MM.1S (cell line): ENCODE measurements at places on chromosomes 2 and 18.

GRCh38 chr2:70714141-70714905 is 53.7 kb downstream of the ADD2 start:
- no peak for DNase-seq

- no peak for DNase-seq
Measured at GRCh38 chr18:46939998-46940571, 22.7 kb downstream of the KATNAL2 start.

DNA sequence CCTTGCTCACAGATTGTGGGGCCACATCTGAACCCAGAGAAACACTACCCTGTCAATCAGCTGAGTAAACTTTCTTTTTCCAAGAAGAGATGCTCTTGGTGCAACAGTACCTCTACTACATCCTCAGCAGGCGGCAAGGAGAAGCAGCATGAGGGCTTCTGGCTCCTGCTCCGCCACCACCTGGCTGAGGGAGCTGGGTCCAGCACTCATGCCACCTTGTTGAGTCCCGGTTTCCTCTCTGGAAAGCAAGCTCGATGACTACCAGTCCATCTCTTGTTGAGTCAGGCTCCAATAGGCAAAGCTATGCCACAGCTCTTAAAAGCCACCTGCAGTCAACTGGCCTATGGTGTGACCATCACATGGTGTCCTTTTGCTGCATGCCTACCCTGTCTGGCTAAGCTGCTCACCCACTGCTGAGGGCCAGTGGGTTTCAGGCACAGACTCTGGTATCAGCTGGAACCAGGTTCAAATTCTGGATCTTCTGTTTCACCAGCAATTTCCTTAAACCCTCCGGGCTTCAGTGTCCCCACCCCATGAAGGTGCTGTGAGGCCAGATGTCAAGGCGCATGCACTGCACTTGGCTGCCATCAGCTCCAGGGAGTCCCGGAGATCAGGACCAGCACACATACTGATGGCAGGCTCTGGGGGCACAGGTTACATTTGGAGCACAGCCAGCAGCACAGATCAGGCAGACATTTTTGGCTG is 42.5 kb upstream of the ACAA2 start:
- no peak for DNase-seq

GRCh38 chr2:64220265-64220664 is 76.0 kb upstream of the PELI1 start:
- DNase-seq: no peak

- DNase-seq: no peak
Measured at GRCh38 chr18:12891561-12891960, 7.5 kb upstream of the PTPN2 start.

DNA sequence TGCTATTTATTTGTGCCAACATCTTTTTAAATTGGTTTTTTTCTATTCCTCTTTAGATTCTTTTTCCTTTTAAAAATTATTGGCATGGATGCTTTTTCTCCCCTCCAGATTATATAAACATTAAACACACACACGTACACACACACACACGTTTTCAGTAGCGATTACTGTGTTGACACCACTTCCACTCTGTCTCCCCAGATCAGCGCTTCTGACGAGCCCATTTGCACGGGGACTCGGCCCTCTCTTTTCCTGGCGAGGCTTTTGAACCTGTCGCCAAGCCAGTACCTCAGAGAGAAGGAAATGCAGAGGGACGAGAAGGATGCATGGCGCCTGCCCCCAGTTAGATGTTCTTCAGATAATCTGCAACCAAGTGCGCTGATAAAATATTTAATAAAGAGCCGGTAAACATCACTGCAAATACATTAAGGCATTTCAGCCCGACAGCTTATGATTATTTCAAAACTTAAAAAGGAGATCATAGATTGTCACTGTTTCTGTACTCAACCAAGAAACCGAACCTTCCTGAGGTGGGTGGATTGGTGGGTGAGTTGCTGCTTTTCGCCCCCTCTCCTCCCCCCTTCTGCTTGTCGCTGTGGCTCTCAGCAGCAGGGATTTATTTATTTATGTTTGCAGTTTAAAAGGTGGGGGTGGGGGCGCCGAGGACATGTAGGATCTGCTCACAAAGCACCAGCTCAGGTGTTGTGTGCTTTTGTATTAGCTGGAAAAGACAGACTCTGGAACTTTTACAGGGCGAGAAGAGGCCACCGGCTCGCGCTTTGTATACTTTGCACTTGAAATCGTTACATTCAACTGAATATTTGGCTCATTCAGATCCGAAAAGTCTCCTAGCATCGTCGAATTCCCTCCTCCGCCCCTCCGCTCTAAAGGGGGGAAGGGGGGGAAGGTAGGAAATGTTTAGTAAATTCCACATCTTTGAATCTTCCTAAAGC is 787 bp upstream of the TBR1 start:
- DNase-seq: no peak

- DNase-seq: no peak
Measured at GRCh38 chr2:121194626-121195025, 90.4 kb downstream of the TFCP2L1 start.

DNA sequence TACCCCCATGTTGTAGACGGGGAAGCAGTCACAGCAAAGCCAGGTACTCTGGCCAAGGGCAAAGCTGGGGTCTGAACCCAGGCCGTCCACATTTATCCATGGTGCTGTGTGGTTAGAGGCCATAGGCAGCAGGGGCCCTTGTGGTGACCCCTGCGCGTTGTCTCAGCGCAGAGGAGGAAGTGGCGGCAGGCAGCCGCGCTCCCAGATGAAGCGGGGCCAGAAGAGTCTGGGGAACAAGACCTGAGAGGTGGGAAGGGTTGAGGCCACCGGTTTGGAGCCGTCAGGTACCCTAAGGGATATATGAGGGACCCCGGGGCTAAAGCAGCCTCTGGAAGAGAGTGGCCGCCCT is 770 bp downstream of the ZNF396 start:
- no peak for DNase-seq

DNA sequence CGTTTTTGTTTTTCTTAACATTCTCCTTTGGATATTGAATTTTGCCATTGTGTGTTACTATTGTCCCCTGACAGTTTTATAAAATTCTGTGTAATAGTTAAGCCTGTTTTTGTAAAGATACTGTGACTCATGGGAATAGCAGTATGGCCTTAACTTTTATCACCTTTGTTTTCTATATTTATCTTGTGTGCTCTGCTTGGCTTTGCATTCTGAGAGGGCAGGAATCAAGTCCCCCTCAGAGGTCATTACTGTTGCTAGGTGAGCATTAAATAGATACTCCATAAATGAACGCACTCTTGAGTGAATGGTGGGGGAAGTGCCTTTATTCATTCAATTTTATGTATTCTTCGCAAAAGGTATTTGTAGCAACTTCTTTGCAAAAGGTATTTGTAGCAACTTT is 160.0 kb downstream of the PHLPP1 start:
- DNase-seq: no peak

GRCh38 chr2:239908744-239909143 is 116.4 kb downstream of the NDUFA10 start:
- DNase-seq: no peak

DNA sequence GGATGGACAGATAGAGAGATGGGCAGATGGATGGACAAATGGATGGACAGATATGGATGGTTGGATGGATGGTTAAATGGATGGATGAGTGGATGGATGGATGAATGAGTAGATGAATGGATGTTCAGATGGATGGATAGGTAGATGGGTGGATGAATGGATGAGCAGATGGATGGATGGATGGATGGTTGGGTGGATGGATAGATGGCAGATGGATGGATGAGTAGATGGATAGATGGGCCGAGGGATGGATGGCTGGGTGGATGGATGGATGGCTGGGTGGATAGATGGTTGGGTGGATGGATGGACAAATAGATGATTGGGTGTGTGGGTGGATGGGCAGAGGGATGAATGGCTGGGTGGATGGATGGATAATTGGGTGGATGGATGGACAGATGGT is 98.9 kb upstream of the OTOS start:
- no peak for DNase-seq

DNA sequence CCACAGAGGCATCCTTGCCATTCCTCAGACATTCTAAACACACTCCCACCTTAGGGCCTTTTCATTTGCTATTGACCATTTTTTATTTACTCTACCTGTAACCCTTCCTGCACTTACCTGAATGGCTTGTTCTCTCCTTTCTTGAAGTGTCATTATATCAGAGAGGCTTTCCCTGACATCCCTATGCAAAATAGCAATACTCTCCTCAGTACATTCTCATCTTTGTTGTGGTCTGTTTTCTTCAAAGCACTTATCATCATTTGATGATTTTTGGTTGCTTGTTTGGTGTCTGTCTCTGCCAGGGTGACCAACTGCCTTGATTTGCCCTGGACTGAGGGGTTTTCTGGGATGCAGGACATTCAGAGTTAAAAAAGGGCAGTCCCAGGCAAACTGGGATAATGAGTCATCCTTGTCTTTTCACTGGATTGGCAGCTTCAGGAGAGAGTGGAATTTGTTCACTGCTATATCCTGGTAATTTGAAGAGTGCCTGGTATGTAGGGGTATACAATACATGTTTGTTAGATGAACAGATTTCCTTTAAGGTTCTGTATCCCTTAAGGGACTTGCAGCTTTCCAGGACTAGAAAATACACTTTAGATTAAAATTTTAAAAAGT is 102.4 kb downstream of the BABAM2 start:
- DNase-seq: no peak

DNA sequence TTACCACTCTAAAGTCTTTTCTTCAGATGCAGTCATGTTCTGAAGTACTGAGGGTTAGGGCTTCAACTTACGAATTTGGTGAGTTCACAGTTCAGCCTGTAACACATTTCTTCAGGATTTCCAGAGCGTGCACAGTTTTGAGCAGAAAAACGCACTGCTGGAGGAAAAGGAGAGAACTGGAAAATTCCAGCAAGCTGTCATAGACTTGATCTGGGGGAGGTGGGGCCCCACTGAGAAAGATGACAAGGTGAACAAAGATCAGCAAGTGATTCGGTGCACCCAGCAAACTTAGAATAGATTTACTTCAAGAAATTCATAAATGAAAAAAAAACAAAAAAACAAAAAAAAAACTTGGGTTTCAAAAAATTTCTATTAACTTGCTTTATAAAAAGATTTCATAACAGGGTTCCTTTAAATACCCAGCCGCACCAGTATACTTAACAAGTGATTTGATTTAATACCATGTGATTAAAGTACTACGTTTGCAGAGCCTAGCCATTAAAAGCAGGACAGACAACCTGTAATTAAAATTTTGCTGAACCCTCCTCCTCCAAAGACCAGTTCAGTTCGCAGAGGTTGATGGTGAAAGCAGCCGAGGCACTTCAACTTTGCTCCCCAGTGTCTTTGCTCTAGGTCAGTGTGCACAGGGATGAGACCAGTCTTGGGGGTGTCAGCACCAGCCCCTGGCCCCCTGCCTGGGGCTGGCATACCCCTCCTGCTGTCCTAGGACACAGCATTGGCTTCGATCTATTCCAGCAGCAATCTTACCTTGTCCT is 30.5 kb downstream of the CTIF start:
- no peak for DNase-seq

DNA sequence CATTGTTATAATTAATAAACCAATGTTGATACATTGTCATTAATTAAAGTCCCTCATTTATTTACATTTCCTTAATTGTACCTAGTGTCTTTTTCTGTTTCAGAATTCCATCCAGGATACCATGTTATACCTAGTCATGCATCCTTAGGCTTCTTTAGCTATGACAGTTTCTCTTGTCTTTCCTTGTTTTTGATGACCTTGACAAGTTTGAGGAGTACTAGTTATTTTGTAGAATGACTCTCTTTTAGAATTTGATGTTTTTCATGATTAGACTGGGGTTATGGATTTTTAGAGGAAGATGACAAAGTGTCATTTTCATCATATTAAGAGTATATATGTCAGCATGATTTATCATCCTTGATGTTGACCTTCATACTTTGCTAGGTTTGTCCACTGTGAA is 16.4 kb downstream of the GIGYF2 start:
- DNase-seq: no peak

GRCh38 chr18:26614374-26614773 is 66.0 kb upstream of the KCTD1 start:
- no peak for DNase-seq

- DNase-seq: no peak
Measured at GRCh38 chr2:62724106-62724505, 18.6 kb downstream of the EHBP1 start.

- peak; percentile 85 for DNase-seq
Measured at GRCh38 chr2:239234191-239235175, 166.3 kb downstream of the HDAC4 start.

GRCh38 chr2:238509903-238510302 is 83.2 kb downstream of the ASB1 start:
- no peak for DNase-seq

GRCh38 chr2:111698743-111699554 is 185.0 kb downstream of the ANAPC1 start:
- DNase-seq: peak; percentile 94

GRCh38 chr2:174722942-174723592 is 41.2 kb downstream of the CHRNA1 start:
- DNase-seq: no peak

GRCh38 chr2:101731221-101732054 is 33.9 kb downstream of the MAP4K4 start:
- no peak for DNase-seq

GRCh38 chr2:56474412-56475158 is 290.8 kb downstream of the CCDC85A start:
- no peak for DNase-seq

- DNase-seq: no peak
Measured at GRCh38 chr2:105739944-105740530, 4.7 kb upstream of the NCK2 start.

GRCh38 chr2:207432453-207432852 is 97.3 kb upstream of the CREB1 start:
- no peak for DNase-seq

- DNase-seq: no peak
Measured at GRCh38 chr18:63142594-63143225, 176.9 kb downstream of the BCL2 start.

DNA sequence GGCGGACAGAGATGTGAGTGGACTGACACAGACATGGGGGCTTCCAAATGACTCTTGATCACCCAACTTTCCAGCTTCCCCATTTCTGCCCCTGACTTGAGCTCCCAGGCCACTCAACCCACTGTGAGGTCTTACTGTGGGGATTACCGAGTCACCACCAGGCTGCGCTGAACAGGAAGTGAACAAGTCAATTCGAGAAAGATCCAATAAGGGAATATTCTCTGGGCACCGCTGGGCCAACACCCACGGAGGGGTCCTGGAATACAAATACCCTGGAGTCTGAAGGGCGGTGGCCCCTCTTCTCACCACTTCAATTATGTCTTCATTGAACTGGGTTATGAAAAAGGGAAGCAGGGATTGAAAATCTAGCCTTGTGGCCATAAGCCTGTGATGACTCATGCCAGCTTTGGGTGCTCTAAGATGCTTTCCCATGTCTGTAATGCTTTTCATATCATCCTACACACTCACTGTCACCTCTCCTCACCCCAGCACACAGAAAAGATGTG is 37.7 kb downstream of the BCL11A start:
- DNase-seq: no peak

GRCh38 chr18:11494107-11494506 is 115.3 kb upstream of the SLC35G4 start:
- no peak for DNase-seq
